Activated T-cell treated with anti-CD3 and anti-CD28 coated beads for 4 hours (primary cell): ENCODE measurements at places on chromosomes 12 and 14.

DNA sequence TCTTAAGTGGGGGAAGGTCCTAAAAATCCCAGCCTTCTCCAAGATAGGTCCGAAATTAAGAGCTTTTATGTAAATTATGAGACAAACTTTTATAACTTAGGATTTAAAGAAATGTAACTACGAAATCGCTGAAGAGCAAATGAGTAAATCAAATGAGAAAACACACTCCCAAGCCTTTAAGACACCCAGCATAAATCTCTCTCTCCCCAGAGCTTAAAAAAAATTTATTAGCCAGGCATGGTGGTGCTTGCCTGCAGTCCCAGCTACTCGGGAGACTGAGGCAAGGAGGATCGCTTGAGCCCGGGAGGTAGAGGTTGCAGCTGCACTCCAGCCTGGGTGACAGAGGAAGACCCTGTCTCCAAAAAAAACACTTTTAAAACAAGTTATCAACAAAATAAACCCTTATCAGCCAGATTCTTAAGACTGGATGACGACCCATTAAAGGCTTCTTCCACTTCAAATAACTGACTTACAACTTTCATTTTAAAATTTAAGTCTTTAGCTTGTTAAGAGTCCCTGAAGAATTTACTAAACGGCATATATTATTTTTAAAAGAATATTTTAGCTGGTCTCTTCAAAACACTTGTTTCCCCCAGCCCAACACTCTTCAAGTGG lies 3.2 kb downstream of the PTGES3 start:
- DNase-seq: no peak

GRCh38 chr12:4277857-4278256 lies 4.3 kb downstream of the CCND2 start:
- DNase-seq: no peak

GRCh38 chr14:51453869-51454268 lies 197.8 kb upstream of the FRMD6 start:
- no peak for DNase-seq

DNA sequence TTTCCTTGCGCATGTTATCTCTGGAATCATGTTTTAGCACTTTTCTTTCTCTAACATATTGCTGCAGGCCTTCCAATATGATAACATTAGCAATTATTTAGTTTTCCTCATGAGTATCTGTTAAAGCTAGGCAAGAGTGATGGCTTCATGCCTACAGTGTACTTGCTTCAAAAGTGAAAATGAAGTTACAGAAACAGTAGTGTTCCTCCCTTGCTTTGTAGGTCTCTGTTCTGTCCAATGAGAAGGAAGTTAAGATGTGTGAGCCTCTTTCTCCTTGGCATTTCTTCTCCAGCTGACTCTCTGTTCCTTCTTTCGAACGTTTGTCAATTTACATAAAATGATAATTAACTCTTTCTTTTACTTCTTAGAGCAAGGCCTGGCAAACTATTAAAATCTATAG lies 22.2 kb downstream of the LRRIQ1 start:
- DNase-seq: no peak

GRCh38 chr12:42945927-42946326 lies 356.4 kb upstream of the PRICKLE1 start:
- no peak for DNase-seq

DNA sequence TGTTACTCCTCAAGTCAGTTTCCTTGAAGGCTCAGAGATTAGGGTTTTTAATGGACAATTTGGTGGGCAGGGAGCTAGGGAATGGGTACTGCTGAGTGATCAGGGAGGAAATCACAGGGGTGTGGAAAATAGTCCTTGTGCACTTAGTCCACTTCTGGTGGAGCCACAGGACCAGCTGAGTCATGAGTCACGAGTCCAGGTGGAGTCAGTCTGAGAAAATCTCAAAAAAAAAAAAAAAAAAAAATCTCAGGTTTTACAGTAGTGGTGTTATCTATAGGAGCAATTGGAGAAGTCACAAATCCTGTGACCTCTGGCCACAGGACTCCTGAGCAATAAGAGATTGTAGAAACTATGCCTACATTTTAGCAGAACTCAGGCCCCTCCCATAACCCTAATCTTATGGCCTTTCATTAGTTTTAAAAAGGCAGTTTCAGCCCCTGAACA lies 28.2 kb upstream of the AMN1 start:
- DNase-seq: no peak
